ENCODE measurements at places on chromosomes 1 and 21.

- DNase-seq = no peak
Observed at GRCh38 chr1:109827466-109827865, 63.7 kb upstream of the EPS8L3 start.

DNA sequence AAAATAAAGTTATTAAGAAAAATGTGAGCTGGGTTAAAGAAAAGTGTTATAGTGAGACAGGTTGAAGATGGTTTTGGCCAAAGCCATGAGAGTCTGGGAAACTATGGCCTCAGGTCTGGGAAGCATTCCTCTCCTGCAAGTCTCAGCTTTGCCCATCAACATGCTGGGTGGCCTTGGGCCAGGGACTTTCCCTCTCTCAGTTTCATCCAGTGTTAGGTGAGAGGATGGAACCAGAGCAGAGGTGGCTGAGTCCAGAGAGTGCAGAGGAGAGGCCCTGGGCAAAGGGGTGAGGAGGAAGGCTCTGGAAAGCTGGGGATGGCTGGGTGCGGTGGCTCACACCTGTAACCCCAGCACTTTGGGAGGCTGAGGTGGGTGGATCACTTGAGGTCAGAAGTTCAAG lies 10.5 kb downstream of the PADI2 start:
- DNase-seq = no peak

DNA sequence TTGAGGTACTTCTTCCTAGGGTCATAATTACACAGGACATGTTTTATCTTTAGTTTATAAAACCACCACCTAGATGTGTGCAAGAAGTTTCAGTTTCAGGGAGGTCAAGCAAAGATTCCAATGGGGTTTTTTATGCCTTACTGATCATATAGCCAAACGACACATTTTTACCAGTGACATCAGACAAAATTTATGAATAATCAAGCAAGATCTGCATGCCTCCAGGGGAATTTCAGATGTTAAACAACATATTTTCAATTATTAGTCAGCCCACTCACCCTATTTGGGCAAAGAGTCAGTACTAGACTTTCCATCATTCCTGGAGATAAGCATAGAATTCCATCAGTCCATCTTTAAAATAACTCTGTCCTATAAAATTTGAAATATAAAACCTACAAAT lies 867.4 kb downstream of the KCNT2 start:
- DNase-seq = no peak

- DNase-seq = peak; percentile 13
Observed at GRCh38 chr1:233518344-233518743, 95.6 kb upstream of the KCNK1 start.

DNA sequence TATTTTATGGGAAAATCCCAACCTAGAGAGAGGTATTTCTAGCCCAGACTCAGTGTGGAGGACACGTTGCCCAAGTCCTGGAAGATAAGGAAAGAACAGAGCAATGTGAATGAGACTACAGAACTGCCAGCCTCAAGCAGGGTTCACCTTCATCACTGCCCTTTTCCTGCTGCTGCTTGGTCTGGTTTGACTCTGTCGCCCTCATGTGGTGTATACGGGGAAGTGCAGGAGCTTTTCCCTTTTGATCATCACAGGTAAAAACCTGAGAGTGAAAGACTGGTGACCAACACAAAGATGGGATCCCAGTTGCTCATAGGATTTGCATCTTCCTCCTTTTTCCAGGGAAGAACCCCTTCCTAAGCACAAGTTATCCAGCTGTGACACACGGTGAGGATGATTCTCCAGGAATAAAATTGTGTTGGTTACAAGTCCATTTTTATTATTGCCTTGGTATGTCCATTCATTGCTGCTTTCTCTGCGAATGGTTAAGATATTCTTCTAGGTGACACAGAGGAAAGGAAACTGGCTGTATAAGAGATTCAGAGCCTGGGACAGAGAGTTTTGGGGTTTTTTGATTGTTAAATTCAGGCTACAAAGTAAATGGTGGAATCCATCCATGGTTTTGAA lies 89.5 kb upstream of the CD53 start:
- peak; percentile 44 for DNase-seq
